ENCODE measurements at places on chromosomes 7 and 10.

- H3K4me3 ChIP-seq: no peak overlapping the region
- DNase-seq: no peak
- no peak overlapping the region for H3K27ac ChIP-seq
- H3K4me1 ChIP-seq: no peaks in the 10 kb centered on the region
Measured at GRCh38 chr7:51235593-51236313, 80.9 kb downstream of the COBL start.

GRCh38 chr7:70406186-70406949 lies 725.6 kb upstream of the GALNT17 start:
- H3K27me3 ChIP-seq: no peaks in the 10 kb centered on the region
- H3K36me3 ChIP-seq: no peaks in the 10 kb centered on the region
- H3K4me1 ChIP-seq: no peaks in the 10 kb centered on the region
- no peak overlapping the region for H3K4me3 ChIP-seq
- no peak overlapping the region for H3K27ac ChIP-seq

- peak overlapping the region; percentile 23 for H3K4me3 ChIP-seq
- H3K4me1 ChIP-seq: peaks cover 4% of the 10 kb centered on the region
- H3K27ac ChIP-seq: no peak overlapping the region
- no peaks in the 10 kb centered on the region for H3K27me3 ChIP-seq
- DNase-seq: no peak
Measured at GRCh38 chr10:128211064-128211504, 84.9 kb upstream of the MKI67 start.

DNA sequence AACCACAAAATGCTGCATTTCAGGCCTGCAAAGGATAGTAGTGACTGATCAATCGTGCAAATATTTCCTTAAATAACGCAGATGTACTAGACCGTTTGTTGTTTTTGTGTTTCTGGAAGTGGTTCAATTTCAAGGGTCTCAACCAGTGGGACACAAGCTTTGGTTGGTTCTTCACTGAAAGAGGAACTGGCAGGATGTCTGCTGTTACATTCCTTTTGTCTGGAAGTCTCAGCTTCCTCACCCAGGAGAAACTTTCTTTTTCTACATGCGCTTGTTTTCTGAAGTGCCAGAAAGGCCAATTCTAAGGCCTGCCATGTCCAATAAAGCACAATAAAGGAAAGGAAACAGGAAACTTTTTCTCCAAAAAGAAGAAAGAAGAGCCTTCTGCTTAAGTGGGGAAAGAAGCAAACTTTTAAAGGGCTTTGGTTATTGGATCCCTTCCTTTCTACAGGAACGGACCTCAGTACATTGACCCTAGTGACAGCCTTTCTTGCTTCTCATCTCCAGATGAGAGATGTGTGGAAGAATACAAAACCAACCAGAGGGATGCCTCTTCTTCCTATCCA lies 4.1 kb downstream of the DKK1 start:
- DNase-seq: no peak
- H3K27ac ChIP-seq: no peak overlapping the region
- H3K4me1 ChIP-seq: peaks cover 9% of the 10 kb centered on the region
- no peak overlapping the region for H3K4me3 ChIP-seq
- peaks cover 2% of the 10 kb centered on the region for H3K36me3 ChIP-seq

GRCh38 chr10:100980711-100981110 lies 6.6 kb downstream of the MRPL43 start:
- H3K4me3 ChIP-seq: no peak overlapping the region
- no peak for DNase-seq
- H3K36me3 ChIP-seq: peaks cover 4% of the 10 kb centered on the region
- no peaks in the 10 kb centered on the region for H3K27me3 ChIP-seq
- no peak overlapping the region for H3K27ac ChIP-seq

GRCh38 chr7:934469-935163 lies 19.9 kb downstream of the ADAP1 start:
- no peak overlapping the region for H3K4me3 ChIP-seq
- H3K27ac ChIP-seq: no peak overlapping the region
- H3K36me3 ChIP-seq: no peaks in the 10 kb centered on the region
- H3K27me3 ChIP-seq: no peaks in the 10 kb centered on the region
- peaks cover 20% of the 10 kb centered on the region for H3K4me1 ChIP-seq

GRCh38 chr7:133108023-133108422 lies 26.1 kb upstream of the CHCHD3 start:
- H3K27ac ChIP-seq: no peak overlapping the region
- no peak overlapping the region for H3K4me3 ChIP-seq
- peaks cover 17% of the 10 kb centered on the region for H3K27me3 ChIP-seq
- no peaks in the 10 kb centered on the region for H3K36me3 ChIP-seq

DNA sequence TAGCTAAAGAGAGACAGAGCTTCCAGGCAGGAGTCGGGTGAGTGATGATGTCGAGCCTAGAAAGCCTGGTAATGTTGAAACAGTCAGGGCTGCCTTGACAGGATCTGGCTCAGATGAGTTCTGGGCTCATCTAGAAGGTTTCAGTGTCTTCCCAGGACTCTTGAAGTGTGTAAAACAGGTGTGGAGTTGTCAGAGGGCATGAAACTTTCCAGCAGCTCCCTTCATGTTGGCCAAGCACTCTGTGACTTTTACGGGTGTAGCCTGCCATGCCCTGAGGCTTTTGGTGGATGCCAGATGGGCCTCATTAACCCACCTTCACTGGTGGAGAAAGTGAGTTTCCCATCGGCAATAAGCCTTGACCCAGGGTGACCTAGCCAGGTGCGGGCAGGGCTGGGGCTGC lies 66.4 kb upstream of the PDCD4 start:
- H3K4me3 ChIP-seq: no peak overlapping the region
- peaks cover 34% of the 10 kb centered on the region for H3K4me1 ChIP-seq
- H3K36me3 ChIP-seq: no peaks in the 10 kb centered on the region
- no peak for DNase-seq

GRCh38 chr10:45008524-45009161 lies 7.9 kb downstream of the ZNF22 start:
- H3K4me3 ChIP-seq: no peak overlapping the region
- no peak overlapping the region for H3K27ac ChIP-seq
- H3K36me3 ChIP-seq: peaks cover 17% of the 10 kb centered on the region
- H3K27me3 ChIP-seq: no peaks in the 10 kb centered on the region
